Neuronal stem cell (in vitro differentiated cells): ENCODE measurements at places on chromosomes 1 and 21.

GRCh38 chr1:20486457-20487235 lies 636 bp upstream of the CAMK2N1 start:
- H3K4me1 ChIP-seq, result peaks cover 12% of the 10 kb centered on the region
- DNase-seq, result peak; percentile 86
- H3K27ac ChIP-seq, result peak overlapping the region; percentile 98
- H3K4me3 ChIP-seq, result peak overlapping the region; percentile 63

DNA sequence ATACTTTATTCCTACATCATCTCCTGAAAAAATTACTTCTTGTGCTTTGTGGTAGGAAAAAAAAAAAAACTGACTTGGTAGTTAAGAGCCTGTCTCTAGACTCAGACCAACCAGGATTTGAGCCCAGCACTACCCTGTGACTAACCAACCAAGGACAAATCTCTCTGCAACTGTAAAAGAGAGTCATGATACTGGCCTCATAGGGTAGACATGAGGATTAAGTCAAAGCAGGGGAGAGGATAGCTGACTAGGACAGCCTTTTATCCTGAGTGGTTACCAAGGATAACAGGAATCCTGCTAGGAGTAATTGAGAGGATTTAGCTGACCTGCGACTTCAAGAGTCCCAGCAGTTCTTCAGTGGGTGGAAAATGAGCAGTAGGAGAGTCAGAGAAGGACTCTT lies 112.8 kb downstream of the C1orf21 start:
- H3K27me3 ChIP-seq, result no peaks in the 10 kb centered on the region
- no peak overlapping the region for H3K4me3 ChIP-seq
- H3K36me3 ChIP-seq, result no peaks in the 10 kb centered on the region
- H3K4me1 ChIP-seq, result peaks cover 38% of the 10 kb centered on the region
- no peak for DNase-seq

DNA sequence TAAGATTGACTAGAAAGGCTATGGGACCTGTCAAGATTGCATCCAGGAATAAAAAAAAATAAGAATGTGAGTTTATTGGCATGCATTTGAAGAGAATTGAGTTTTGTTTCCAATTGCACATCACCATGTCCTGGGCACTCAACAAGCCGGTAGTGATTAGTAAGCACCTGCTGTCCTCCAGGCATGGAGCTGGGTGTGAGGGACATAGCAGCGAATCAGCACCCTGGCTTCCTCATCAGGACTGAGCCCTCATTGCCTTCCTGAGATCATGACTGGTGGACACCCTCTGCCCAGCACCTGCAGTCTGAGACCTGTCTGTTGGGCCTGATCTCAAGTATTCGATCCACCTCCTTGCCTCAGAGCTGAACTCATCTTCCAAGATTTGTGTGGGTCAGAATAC lies 26.8 kb downstream of the S100A6 start:
- no peak for DNase-seq
- no peak overlapping the region for H3K27ac ChIP-seq
- H3K27me3 ChIP-seq, result no peaks in the 10 kb centered on the region
- H3K36me3 ChIP-seq, result no peaks in the 10 kb centered on the region
- no peak overlapping the region for H3K4me3 ChIP-seq

DNA sequence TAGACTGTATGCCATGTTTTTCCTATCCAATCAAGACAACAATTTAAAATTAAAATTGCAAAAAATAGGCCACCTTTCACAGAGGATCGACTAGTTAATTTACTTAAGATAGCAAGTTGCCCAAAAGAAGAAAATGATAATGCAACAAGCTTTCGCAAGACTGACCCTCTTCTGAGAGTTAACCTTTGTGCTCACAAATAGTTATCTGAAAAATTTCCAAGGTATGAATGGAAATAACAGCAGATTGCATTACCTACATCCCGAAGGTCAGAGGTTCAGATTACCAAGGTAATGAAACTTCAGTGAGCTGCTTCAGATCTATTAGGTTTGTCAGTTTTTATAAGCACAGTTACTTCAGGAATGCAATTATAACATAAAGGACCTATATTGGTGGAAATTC lies 298.0 kb downstream of the KCTD3 start:
- no peak overlapping the region for H3K27ac ChIP-seq
- no peak overlapping the region for H3K4me3 ChIP-seq
- H3K4me1 ChIP-seq, result no peaks in the 10 kb centered on the region
- no peaks in the 10 kb centered on the region for H3K27me3 ChIP-seq

DNA sequence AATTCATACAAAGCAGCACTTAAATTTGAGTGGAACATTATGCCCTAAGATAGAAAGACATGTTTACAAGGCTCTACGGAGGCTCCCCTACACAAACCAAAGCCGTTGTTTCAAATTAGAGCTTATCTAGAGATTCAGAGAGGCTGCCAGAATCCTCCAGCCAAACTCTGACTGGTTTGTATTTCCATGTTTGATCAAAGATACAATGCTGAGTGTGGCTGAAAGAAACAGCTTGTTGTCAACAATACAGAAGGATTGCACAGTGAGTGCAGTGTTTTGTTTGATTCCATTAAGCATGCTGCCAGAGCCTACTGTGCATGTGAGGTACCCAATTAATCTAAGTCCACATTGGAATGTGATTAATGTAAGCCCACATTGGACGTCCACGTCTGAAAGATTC lies 402.7 kb downstream of the DISC1 start:
- H3K4me1 ChIP-seq, result peaks cover 3% of the 10 kb centered on the region
- no peak overlapping the region for H3K27ac ChIP-seq
- no peaks in the 10 kb centered on the region for H3K27me3 ChIP-seq
- no peaks in the 10 kb centered on the region for H3K36me3 ChIP-seq
- no peak overlapping the region for H3K4me3 ChIP-seq

DNA sequence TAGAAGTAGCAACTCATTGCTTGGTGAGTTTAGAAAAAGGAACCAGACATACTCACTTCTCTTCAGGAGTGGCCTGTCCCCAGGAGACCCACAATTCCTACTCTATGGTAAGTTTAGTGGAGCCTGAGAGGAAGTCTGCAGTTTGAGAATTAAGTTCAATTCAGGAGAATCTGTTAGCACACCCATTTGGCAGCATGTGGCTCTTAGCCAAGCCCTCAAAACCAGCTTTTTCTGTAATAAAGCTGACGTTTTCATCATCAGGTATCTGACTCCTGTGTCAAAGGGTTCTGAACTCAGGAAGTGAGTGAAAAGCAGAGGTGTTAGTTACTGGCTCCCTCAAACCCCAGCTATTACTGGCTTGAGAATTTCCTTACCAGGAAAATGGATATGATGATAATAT lies 20.4 kb upstream of the RGS16 start:
- no peak overlapping the region for H3K27ac ChIP-seq
- H3K27me3 ChIP-seq, result no peaks in the 10 kb centered on the region
- no peaks in the 10 kb centered on the region for H3K36me3 ChIP-seq
- H3K4me3 ChIP-seq, result no peak overlapping the region
- peaks cover 4% of the 10 kb centered on the region for H3K4me1 ChIP-seq

DNA sequence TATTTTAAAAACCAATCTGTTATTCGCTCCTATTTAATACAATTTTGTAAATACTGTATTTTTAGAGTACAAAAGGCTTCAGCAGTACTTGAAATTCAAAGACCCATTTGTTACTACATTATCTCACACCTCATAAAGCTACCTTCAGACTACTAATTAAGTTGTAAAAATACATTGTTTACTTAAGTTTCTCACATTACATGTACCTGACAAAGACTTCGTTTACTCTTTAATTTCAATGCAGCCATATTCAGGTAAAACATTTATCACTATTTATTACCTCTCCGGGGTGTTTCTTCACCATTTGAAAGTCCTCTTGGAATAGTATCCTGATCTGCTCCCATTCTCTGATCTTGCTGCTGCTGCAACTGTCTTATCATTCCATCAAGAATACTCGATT lies 55.2 kb downstream of the BRWD1 start:
- H3K27me3 ChIP-seq, result no peaks in the 10 kb centered on the region
- H3K4me3 ChIP-seq, result no peak overlapping the region
- H3K27ac ChIP-seq, result no peak overlapping the region
- H3K36me3 ChIP-seq, result peaks cover 8% of the 10 kb centered on the region

- H3K4me1 ChIP-seq, result peaks cover 6% of the 10 kb centered on the region
- DNase-seq, result no peak
- no peak overlapping the region for H3K27ac ChIP-seq
- no peaks in the 10 kb centered on the region for H3K36me3 ChIP-seq
Observed at GRCh38 chr1:94778808-94779207, 41.3 kb upstream of the SLC44A3 start.

DNA sequence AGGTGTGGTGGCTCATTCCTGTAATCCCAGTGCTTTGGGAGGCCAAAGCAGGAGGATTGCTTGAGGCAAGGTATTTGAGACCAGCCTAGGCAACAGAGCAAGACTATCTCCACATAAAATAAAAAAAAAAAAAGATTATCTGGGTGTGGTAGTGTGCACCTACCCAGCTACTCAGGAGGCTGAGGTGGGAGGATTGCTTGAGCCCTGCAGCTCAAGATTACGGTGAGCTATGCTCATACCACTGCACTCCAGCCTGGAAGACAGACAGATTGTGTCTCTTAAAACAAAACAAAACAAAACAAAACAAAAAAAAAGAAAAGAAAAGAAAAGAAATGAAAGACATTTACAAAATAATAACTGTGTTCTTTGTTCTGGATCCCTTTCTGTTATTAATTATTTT lies 6.1 kb upstream of the TLCD4 start:
- DNase-seq, result no peak
- no peaks in the 10 kb centered on the region for H3K36me3 ChIP-seq
- no peak overlapping the region for H3K4me3 ChIP-seq
- H3K27me3 ChIP-seq, result peaks cover 32% of the 10 kb centered on the region
- H3K27ac ChIP-seq, result no peak overlapping the region

DNA sequence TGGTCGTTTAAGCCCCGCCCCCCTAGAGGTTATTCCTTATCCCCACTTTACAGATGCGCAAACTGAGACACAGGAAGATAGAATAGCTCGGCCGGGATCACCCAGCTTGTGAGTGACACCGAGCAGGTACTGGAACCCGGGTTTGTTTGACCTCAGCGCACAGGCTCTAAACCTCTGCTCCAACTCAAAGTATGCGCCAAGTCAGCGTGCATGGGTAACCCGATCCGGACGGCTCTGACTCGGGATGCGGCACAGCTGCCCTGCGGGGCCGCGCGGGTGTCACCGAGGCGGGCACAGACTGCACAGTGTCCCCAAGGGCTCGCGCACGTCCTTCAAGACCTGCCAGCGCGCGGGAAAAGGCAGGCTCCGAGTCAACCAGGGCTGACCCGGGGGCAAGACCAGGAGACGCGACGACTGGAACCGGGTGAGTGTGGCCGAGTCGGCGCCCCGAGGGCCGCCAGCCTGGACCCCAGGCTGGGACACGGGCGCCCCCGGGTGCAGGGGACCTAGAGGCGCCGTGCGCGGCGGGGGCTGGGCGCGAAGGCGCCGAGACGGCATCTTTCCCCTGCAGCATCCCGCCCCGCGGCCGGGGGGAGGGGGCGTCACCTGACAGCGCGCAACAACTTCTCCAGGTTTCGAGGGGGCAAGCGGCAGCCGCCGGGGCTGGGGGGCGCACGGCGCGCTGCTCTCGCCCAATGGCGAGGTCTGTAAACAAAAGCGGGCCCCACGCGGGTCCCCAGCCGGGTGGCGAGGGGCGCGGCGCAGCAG lies 101.9 kb upstream of the SOD1 start:
- peaks cover 13% of the 10 kb centered on the region for H3K36me3 ChIP-seq
- H3K4me1 ChIP-seq, result peaks cover 31% of the 10 kb centered on the region
- peak overlapping the region; percentile 80 for H3K27ac ChIP-seq
- peak; percentile 39 for DNase-seq
- no peaks in the 10 kb centered on the region for H3K27me3 ChIP-seq

GRCh38 chr1:162093095-162093494 lies 23.6 kb downstream of the NOS1AP start:
- H3K4me3 ChIP-seq, result no peak overlapping the region
- no peaks in the 10 kb centered on the region for H3K36me3 ChIP-seq
- no peak overlapping the region for H3K27ac ChIP-seq
- peaks cover 15% of the 10 kb centered on the region for H3K4me1 ChIP-seq
- DNase-seq, result no peak

DNA sequence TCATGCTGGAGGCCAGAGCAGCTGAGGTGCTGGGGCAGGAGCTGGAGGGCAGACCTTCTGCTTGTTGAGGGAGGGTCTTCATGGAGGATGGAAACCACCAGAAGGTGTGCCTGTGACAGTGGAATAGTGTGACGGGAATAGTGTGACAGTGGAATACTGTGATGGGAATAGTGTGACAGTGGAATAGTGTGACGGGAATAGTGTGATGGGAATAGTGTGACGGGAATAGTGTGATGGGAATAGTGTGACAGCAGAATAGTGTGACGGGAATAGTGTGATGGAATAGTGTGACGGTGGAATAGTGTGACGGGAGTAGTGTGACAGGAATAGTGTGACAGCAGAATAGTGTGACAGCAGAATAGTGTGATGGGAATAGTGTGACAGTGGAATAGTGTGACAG lies 325.1 kb downstream of the HHAT start:
- no peak overlapping the region for H3K27ac ChIP-seq
- no peaks in the 10 kb centered on the region for H3K27me3 ChIP-seq
- no peaks in the 10 kb centered on the region for H3K36me3 ChIP-seq
- H3K4me3 ChIP-seq, result peak overlapping the region; percentile 12
- peak; percentile 15 for DNase-seq

DNA sequence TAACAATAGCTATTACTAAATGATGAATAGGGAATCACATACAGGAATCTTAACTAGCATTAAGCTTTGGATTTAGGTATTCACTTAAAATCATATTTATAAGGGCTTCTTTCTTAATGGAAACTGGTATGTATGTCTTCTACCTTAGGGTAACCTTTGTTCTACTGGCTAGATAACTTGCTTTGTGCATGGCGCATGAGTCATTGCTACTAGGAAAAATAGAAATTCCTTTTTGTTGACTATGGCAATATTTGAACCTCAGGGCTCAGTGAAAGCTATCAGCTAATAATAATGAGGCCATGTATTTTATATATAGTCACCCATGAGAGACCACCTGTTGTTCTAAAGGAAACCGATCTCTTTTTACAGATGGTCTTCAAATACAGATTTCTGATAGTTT lies 72.5 kb downstream of the RPS6KC1 start:
- H3K27me3 ChIP-seq, result no peaks in the 10 kb centered on the region
- H3K4me3 ChIP-seq, result no peak overlapping the region
- no peaks in the 10 kb centered on the region for H3K4me1 ChIP-seq
- no peaks in the 10 kb centered on the region for H3K36me3 ChIP-seq
- no peak overlapping the region for H3K27ac ChIP-seq

DNA sequence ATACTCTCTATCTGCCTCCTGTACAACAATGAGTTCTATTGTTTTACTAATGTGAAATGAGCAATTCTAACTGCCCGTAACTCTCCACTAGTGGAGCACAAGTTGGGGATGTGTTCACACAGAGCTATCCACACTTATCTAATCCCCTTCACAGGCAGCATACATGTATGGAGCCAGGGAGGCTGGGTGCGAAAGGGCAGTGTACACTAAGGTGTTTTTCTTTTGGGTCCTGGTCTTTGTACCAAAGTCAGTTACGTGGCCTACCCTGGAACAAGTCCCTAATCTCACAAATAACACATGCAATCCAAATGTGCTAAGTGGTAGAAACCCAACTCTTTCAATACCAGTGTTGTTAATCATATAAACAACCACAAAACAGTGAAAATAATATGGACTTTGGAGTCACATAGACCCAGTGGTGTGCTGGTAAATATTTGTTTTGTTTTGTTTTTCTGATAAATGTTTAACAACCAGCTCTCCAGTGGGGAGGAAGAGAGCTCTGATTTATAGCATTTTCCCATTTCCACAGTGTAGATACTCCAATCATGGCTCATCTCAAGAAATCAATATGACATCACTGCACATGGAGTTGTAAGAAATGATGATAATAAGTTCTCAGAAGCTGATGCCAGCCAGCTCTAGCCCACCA lies 319.9 kb upstream of the DUSP10 start:
- no peaks in the 10 kb centered on the region for H3K4me1 ChIP-seq
- H3K36me3 ChIP-seq, result no peaks in the 10 kb centered on the region
- H3K4me3 ChIP-seq, result no peak overlapping the region
- no peak overlapping the region for H3K27ac ChIP-seq
- no peaks in the 10 kb centered on the region for H3K27me3 ChIP-seq
- DNase-seq, result no peak
